ENCODE measurements at places on chromosomes 12 and 14. TPM values are rescaled to one million over a fixed set of nuclear protein-coding genes. Genes with fewer than 3 reads are reported as not detected.

Gene MYF5
- total RNA-seq, result not detected

Gene RPAP3
- total RNA-seq, result 11.4 TPM

Gene NABP2
- total RNA-seq, result 31.2 TPM

Gene SNRNP35
- total RNA-seq, result 17.7 TPM

Gene FRS2
- 54.9 TPM for total RNA-seq

Gene DENND5B
- 17.7 TPM for total RNA-seq

Gene KRT1
- not detected for total RNA-seq

GRCh38 chr12:87428701-87429277 is 600.4 kb downstream of the C12orf50 start:
- H3K27me3 ChIP-seq, result no peaks in the 10 kb centered on the region
- no peak for DNase-seq
- no peak overlapping the region for H3K4me3 ChIP-seq
- H3K4me1 ChIP-seq, result no peaks in the 10 kb centered on the region
- no peaks in the 10 kb centered on the region for H3K36me3 ChIP-seq

DNA sequence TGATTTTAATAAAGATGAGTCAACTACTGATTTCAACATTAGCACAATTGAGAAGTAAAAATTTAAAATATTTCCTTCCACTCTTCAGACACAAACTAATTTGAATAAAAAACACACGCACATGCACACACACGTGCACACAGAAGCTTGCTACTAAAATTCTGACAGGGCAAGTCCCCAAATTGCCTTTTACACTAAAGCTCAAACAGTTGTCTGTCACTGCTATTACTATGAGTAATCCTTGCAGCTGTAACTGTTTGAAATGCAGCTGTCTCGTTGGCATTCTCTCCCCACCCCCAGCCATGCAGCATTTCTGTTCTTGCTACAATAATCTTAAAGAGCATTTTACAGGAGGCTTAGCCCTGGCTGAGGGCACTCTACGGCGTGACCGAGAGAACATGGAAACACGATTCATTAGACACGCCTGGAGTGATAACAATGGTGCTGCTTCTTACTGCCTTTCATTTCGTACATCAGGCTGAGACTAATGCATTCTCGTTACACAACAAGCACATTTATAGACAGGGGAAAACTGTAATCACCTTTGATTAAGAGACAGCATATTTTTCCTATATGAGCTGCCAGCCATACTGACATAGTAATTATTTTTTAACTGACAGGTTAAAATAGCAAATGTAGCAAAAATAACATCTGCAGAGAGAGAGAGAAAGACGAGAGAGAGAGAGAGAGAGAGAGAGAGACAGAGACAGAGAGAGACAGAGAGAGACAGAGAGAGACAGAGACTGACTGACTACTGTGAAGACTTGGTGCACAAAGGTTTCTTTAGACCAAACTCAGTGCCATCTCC is 153.8 kb downstream of the MED13L start:
- no peaks in the 10 kb centered on the region for H3K27me3 ChIP-seq
- peaks cover 17% of the 10 kb centered on the region for H3K4me1 ChIP-seq
- no peak overlapping the region for H3K27ac ChIP-seq

DNA sequence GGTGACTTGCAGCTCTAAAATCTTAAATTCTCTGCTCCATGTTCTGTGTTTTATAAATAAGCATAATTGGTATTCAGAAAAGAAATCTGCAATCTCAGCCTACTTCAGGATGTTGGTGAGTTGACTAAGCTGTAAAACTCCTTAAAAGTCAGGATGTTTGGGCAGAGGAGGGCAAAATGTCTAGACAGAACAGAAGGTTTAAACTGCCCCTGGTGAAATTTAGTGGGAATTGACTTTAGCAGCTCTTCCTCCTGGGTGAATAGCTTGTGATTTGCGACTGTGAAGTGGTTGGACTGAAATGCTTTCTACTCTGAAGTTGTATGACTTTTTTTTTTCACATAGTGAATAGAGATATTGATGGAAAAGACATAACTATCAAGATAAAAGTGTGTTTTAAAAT is 85.8 kb downstream of the CAND1 start:
- no peak for DNase-seq
- H3K36me3 ChIP-seq, result no peaks in the 10 kb centered on the region
- no peaks in the 10 kb centered on the region for H3K27me3 ChIP-seq
- no peaks in the 10 kb centered on the region for H3K4me1 ChIP-seq

DNA sequence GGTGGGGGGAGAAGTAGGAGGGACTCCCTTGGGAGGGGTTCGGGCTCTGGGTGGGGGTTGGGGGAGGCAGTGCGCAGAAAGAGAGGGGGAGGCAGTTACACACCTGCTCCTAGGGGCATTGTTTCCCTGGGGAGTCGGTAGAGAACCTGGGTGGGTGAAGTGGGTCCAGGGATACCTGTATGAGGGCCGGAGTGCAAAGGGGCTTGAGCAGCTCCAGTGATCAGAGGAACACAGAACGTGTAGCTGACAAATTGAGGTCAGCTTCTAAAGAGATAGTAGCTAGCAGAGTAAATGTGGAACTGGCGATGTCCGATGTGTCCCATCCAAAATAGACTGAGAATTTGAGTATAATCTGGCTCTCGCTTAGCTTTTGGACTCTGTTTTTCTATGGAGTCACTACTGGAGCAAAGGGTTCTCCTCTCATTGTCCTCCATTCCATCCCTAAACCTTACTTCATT is 502 bp downstream of the SMARCD1 start:
- H3K36me3 ChIP-seq, result peaks cover 5% of the 10 kb centered on the region
- DNase-seq, result no peak
- peak overlapping the region; percentile 96 for H3K27ac ChIP-seq
- H3K27me3 ChIP-seq, result no peaks in the 10 kb centered on the region

- H3K27me3 ChIP-seq, result no peaks in the 10 kb centered on the region
- peak overlapping the region; percentile 57 for H3K27ac ChIP-seq
- H3K36me3 ChIP-seq, result no peaks in the 10 kb centered on the region
- DNase-seq, result no peak
Observed at GRCh38 chr12:47967461-47968321, 4.3 kb downstream of the TMEM106C start.

GRCh38 chr12:75955251-75955650 is 76.3 kb downstream of the PHLDA1 start:
- DNase-seq, result no peak
- no peaks in the 10 kb centered on the region for H3K36me3 ChIP-seq
- H3K4me3 ChIP-seq, result no peak overlapping the region
- no peaks in the 10 kb centered on the region for H3K27me3 ChIP-seq

GRCh38 chr12:60872219-60872618 is 1276.4 kb downstream of the SLC16A7 start:
- no peak overlapping the region for H3K27ac ChIP-seq
- no peaks in the 10 kb centered on the region for H3K27me3 ChIP-seq
- DNase-seq, result no peak
- no peaks in the 10 kb centered on the region for H3K4me1 ChIP-seq

DNA sequence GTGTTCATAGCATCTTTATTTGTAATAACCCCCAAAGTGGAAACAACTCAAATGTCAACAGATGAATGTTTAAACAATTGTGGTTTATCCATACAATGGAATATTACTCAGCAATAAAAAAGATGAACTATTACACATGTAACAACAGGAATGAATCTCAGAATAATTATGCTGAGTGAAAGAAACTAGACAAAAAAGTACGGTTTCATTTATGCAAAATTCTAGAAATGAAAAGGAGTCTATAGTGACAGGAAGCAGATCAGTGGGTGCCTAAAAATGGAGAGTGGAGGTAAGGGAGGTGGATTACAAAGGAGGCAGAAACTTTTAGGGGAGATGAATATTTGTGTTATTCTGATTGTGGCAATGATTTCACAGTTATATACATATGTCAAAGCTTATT is 4.8 kb downstream of the PRKCH start:
- H3K36me3 ChIP-seq, result no peaks in the 10 kb centered on the region
- no peaks in the 10 kb centered on the region for H3K27me3 ChIP-seq
- no peak overlapping the region for H3K27ac ChIP-seq
- no peaks in the 10 kb centered on the region for H3K4me1 ChIP-seq
- H3K4me3 ChIP-seq, result no peak overlapping the region

GRCh38 chr14:20999591-20999990 is 498 bp downstream of the SLC39A2 start:
- no peaks in the 10 kb centered on the region for H3K27me3 ChIP-seq
- peaks cover 12% of the 10 kb centered on the region for H3K36me3 ChIP-seq
- H3K27ac ChIP-seq, result no peak overlapping the region
- no peaks in the 10 kb centered on the region for H3K4me1 ChIP-seq

- H3K36me3 ChIP-seq, result no peaks in the 10 kb centered on the region
- no peak for DNase-seq
- H3K27ac ChIP-seq, result no peak overlapping the region
- no peaks in the 10 kb centered on the region for H3K27me3 ChIP-seq
- no peak overlapping the region for H3K4me3 ChIP-seq
- no peaks in the 10 kb centered on the region for H3K4me1 ChIP-seq
Observed at GRCh38 chr12:116937640-116938039, 26.9 kb downstream of the FBXW8 start.

DNA sequence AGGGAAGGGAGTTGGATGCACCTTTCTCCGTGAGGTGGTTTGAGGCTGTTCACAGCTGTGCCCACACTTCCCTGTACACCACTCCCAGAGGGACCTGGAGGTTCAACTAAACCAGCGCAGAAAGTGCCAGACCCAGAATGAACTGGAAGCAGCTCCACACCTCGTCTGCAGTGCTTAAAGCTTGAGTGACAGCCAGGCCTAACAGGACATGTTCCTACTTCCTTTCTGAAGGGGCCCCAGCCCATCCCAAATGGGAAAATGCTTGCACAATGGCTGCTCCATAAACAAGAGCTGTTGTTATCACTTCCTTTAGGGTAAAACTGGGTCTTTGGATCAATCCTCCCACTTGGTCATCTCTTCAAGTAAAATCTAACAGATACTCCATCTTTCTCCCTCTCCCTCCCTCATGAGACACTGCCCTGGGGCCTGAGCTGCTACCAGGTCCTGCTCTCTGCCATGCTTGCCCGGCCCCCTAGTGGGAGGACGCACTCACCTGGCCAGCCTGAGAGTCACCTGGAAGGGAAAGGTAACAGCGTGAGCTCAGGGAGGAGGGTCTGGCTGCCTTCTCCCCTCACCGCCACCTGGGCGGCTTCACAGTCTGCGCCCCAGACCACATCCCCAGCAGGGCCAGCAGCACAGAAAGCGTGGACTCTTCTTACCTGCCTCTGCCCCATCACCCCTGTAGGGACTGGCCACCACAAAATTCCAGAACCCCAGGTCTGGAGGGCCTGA is 33.5 kb downstream of the ISCA2 start:
- H3K36me3 ChIP-seq, result no peaks in the 10 kb centered on the region
- DNase-seq, result no peak
- H3K4me3 ChIP-seq, result no peak overlapping the region
- no peaks in the 10 kb centered on the region for H3K4me1 ChIP-seq
- H3K27me3 ChIP-seq, result no peaks in the 10 kb centered on the region
- H3K27ac ChIP-seq, result peak overlapping the region; percentile 74

DNA sequence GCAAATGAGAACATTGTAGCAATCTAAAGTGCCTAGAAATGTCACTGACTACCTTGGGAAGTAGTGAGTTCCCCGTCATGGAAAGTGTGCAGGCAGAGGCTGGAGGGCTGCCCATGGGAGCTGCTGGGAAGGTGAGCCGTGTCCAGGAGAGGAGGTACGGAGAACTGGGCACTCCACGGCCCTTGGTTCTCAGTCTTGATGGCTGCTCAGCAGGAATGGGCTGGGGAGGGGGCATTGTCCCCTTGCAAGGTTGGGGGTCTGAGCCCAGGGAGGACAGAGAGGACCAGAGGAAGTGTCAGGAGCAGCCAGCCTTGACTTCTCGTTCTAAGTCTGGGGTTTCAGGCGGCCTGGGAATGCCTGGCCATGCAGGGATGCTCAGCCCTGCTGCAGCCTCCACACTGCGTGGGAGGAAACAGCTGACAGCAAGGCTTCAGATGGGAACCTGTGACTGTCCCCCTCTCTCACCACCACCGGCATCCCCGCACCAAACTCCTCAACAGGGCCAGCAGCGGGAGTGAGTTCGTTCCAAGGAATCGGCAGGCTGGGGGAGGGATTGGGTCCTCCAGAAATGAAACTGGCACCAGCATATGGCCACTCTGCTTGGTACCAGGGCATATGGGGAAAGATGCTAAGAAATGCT is 140.2 kb downstream of the BCL11B start:
- H3K36me3 ChIP-seq, result no peaks in the 10 kb centered on the region
- no peak overlapping the region for H3K27ac ChIP-seq
- H3K4me3 ChIP-seq, result no peak overlapping the region
- DNase-seq, result peak; percentile 9
- H3K27me3 ChIP-seq, result no peaks in the 10 kb centered on the region

- no peak for DNase-seq
- no peak overlapping the region for H3K27ac ChIP-seq
- H3K27me3 ChIP-seq, result no peaks in the 10 kb centered on the region
- no peaks in the 10 kb centered on the region for H3K4me1 ChIP-seq
- no peaks in the 10 kb centered on the region for H3K36me3 ChIP-seq
Observed at GRCh38 chr12:52086944-52087835, 7.7 kb downstream of the SMIM41 start.

All from breast epithelium (tissue), 4 donors.